Natural killer cell treated with Interleukin-12 subunit alpha and Interleukin-12 subunit beta and Interleukin-15 and Interleukin-18, amount 100 ng/mL, for 72 hours (primary cell): ENCODE measurements at places on chromosomes 2 and 18.
A peak's percentile ranks its signal among the peaks of the same experiment; 100 is the strongest.

DNA sequence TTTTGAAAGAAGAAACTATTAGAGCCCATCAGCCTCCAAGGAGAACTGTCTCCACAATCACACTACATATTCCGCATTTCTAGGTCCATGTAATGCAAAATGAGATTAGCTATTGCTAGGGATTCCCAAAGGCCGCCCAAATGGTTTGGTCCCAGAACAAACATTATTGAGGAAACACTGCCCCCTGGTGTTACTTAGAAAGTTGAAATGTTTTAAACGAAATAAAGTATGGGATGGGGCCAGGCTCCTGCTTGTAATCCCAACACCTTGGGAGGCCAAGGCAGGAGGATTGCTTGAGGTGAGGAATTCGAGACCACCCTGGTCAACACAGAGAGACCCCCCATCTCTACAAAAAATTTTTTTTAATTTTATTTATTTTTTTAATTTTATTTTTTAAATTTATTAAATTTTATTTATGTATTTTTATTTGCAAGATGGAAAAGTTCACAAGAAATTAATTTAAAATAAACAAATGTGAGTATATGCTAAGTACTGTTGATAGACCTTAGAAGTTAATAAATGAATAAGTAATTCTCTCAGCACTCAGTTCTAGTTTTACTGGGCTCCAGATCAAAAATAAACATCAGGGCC, 5.5 kb downstream of the NHEJ1 start:
- peaks cover 7% of the 10 kb centered on the region for H3K4me1 ChIP-seq
- H3K27ac ChIP-seq, result no peak overlapping the region
- peak; percentile 70 for DNase-seq

GRCh38 chr2:168773128-168773527, 29.3 kb upstream of the NOSTRIN start:
- no peaks in the 10 kb centered on the region for H3K27me3 ChIP-seq
- no peak overlapping the region for H3K27ac ChIP-seq
- H3K4me3 ChIP-seq, result no peak overlapping the region
- H3K36me3 ChIP-seq, result no peaks in the 10 kb centered on the region
- no peaks in the 10 kb centered on the region for H3K4me1 ChIP-seq

GRCh38 chr2:62347563-62348270, 151.8 kb downstream of the B3GNT2 start:
- H3K27ac ChIP-seq, result no peak overlapping the region
- H3K36me3 ChIP-seq, result no peaks in the 10 kb centered on the region
- no peaks in the 10 kb centered on the region for H3K4me1 ChIP-seq
- H3K27me3 ChIP-seq, result no peaks in the 10 kb centered on the region
- no peak overlapping the region for H3K4me3 ChIP-seq

DNA sequence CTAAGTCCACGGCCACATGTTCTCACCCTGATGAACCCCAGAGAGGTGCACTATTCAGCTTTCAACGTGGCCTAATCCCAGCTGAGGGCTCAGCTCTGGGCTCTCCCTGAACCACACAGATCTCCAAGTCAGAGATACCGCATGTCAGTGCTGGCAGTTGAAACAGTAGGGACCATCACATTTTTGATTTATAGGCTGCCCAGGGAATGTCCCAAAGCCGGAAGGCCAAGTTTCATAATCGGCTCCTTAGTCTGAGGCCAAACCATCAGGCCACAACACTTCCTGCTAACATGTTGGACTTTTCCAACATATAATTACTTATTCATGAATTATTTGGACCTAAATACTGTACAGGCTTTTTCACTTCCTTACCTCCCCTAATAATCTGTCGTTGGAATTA, 91.9 kb upstream of the KLHL29 start:
- no peaks in the 10 kb centered on the region for H3K4me1 ChIP-seq
- H3K36me3 ChIP-seq, result no peaks in the 10 kb centered on the region

GRCh38 chr2:186255823-186256222, 230.2 kb upstream of the ZC3H15 start:
- no peaks in the 10 kb centered on the region for H3K4me1 ChIP-seq
- no peak overlapping the region for H3K27ac ChIP-seq
- no peaks in the 10 kb centered on the region for H3K36me3 ChIP-seq
- DNase-seq, result no peak
- no peaks in the 10 kb centered on the region for H3K27me3 ChIP-seq
- no peak overlapping the region for H3K4me3 ChIP-seq

DNA sequence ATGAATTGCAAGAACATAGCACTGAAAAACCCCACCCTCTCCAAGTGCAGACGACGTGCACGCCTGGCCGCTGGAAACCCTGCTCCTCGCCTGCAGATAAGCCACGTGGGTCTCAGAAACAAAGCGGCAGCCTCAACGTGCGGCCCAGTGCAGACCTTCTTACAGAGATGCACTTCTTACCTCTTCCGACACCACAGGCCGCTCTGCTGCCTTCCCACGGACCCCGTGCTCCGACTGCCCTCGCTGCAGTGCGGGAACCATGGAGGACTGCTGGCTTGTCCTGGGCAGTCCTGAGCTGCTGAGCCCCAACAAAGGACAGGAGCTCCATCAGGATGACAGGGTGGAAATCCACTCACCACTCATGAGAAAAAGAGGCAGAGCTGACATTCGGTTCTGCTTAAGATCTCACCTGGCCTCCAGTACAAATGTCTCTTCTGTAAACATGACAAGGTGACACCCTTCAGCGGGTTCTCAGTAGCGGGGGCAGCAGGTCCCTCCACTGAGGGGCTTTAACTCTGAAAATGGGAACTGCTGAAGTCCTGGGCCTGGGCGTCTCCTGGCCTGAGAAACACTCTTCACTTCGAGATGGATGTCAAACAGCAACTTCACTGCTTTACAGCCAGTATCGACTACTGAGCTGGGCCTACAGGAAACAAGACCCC, 6.2 kb downstream of the COPS9 start:
- no peak overlapping the region for H3K27ac ChIP-seq
- H3K36me3 ChIP-seq, result peaks cover 22% of the 10 kb centered on the region
- H3K27me3 ChIP-seq, result no peaks in the 10 kb centered on the region
- DNase-seq, result no peak
- H3K4me3 ChIP-seq, result no peak overlapping the region
